ENCODE measurements at places on chromosomes 2 and 18. TPM values are rescaled to one million over a fixed set of nuclear protein-coding genes. Genes with fewer than 3 reads are reported as not detected.

- no peak overlapping the region for H3K27ac ChIP-seq
- DNase-seq = no peak
- H3K27me3 ChIP-seq = no peaks in the 10 kb centered on the region
- H3K4me1 ChIP-seq = no peaks in the 10 kb centered on the region
- H3K4me3 ChIP-seq = no peak overlapping the region
- H3K36me3 ChIP-seq = no peaks in the 10 kb centered on the region
Observed at GRCh38 chr18:6997808-6998207, 119.8 kb downstream of the LAMA1 start.

DNA sequence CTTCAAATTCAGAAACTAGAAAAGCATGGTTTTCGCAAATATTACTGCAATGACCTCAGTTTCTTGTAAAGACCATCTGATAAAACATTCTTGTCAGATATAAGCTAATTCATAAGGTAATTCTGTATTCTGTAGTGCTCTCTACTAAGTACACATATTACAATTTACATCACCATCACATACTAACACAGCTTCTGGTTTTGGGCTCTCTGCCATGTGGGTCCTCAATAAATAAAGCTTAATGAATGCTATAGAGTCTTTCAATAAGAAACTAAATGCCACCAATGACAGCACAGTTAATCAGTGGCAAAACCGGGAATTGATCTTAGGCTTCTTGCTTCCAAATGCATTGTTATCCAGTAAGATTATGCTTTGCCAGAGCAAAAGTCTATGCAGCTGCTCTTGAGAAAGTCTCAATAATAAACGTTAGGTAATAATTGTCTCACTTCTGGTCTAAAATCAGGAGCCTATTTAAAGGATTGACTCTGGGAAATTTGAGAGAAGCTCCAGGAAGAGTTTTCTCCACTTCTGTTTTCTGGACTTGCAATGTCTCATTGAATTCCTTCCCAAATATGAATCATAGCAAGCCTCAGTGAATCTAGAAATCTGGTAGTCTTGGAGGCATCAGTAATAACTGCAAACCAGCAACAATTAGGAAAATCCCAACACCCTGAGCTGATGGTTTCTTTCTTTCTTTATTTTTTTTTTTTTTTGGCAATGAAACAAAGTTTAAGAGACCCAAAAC is 67.9 kb upstream of the RAPGEF4 start:
- DNase-seq = no peak
- no peak overlapping the region for H3K4me3 ChIP-seq
- no peaks in the 10 kb centered on the region for H3K36me3 ChIP-seq

- no peaks in the 10 kb centered on the region for H3K36me3 ChIP-seq
- H3K4me1 ChIP-seq = no peaks in the 10 kb centered on the region
- no peak overlapping the region for H3K27ac ChIP-seq
- no peak for DNase-seq
Observed at GRCh38 chr18:58025205-58025604, 18.8 kb upstream of the NEDD4L start.

GRCh38 chr18:12699747-12700146 is 2.8 kb downstream of the CEP76 start:
- H3K4me1 ChIP-seq = peaks cover 39% of the 10 kb centered on the region
- no peak overlapping the region for H3K4me3 ChIP-seq
- H3K36me3 ChIP-seq = peaks cover 33% of the 10 kb centered on the region
- H3K27ac ChIP-seq = no peak overlapping the region
- no peak for DNase-seq

- H3K4me3 ChIP-seq = peak overlapping the region; percentile 71
- H3K27ac ChIP-seq = no peak overlapping the region
- DNase-seq = no peak
- peaks cover 55% of the 10 kb centered on the region for H3K27me3 ChIP-seq
- peaks cover 16% of the 10 kb centered on the region for H3K36me3 ChIP-seq
- peaks cover 57% of the 10 kb centered on the region for H3K4me1 ChIP-seq
Observed at GRCh38 chr2:111119822-111120252, 877 bp upstream of the BCL2L11 start.

DNA sequence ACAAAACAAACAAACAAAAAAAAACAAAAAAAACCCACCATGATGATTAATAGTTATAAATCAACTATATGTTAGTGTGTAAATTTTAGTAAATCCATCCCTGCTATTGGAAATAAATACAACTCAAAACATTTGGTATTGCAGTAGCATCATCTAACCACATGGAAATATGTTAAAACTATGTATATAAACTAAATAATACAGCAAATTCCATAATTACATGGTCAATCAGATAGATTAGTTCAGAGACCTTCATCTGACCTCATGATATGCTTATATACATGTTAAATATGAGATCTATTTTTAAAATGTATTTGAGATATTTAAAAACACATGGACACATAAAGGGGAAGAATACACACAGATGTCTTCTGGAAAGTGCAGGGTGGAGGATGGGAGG is 384.2 kb downstream of the TMX3 start:
- no peaks in the 10 kb centered on the region for H3K4me1 ChIP-seq
- no peaks in the 10 kb centered on the region for H3K36me3 ChIP-seq
- no peak overlapping the region for H3K27ac ChIP-seq
- H3K27me3 ChIP-seq = no peaks in the 10 kb centered on the region

- no peaks in the 10 kb centered on the region for H3K36me3 ChIP-seq
- H3K27me3 ChIP-seq = peaks cover 13% of the 10 kb centered on the region
- no peak for DNase-seq
- no peaks in the 10 kb centered on the region for H3K4me1 ChIP-seq
- no peak overlapping the region for H3K4me3 ChIP-seq
Observed at GRCh38 chr18:31100436-31101182, 1.6 kb downstream of the DSC2 start.

GRCh38 chr2:114185501-114185900 is 256.9 kb upstream of the DPP10 start:
- no peak overlapping the region for H3K4me3 ChIP-seq
- no peaks in the 10 kb centered on the region for H3K4me1 ChIP-seq
- no peaks in the 10 kb centered on the region for H3K36me3 ChIP-seq
- H3K27me3 ChIP-seq = no peaks in the 10 kb centered on the region

DNA sequence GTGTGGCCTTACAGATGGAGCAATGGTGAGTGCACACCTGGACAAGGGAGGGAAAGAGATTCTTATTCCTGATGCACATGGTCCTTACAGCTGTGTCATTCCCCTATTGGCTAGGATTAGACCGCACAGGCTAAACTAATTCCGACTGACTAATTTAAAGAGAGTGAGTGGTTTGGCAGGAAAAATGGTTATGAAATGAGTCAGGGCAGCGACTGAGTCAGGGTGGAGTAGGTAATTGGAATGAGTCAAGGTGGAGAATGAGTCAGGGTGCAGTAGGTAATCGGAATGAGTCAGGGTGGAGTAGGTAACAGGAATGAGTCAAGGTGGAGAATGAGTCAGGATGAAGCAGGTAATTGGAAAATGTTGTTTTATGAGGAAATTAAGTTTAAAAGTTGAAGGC is 1353.7 kb upstream of the LRRTM1 start:
- no peaks in the 10 kb centered on the region for H3K27me3 ChIP-seq
- DNase-seq = no peak
- no peak overlapping the region for H3K27ac ChIP-seq

C2orf81 gene
- 1.2 TPM for total RNA-seq

All from activated CD4-positive, alpha-beta memory T cell treated with anti-CD3 and anti-CD28 coated beads, Interleukin-2, amount 10 ng/mL, durations not matched to agents 7 days and 5 days (primary cell).